T-helper 1 cell (primary cell): ENCODE measurements at places on chromosomes 12 and 14.

GRCh38 chr14:102691763-102692162 is 85.5 kb upstream of the TRAF3 start:
- no peak for DNase-seq

DNA sequence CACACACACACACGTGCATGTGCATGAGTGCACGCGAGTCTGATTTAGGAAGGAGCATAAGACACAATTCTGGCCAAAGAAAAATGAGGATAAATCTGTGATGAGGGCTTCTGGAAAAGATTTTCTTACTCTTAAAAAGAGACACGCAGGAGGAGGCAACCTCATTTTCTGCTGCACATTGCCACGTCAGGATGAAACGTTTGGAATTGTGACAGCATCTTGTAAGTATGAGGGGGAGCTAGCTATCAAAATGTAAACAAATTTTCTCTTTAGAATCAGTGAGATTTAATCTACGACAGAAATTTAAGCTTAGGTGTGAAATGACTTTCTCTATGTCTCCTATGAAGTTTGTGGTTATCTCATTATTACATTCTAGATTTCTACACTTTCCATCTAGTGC is 31.1 kb upstream of the NUBPL start:
- DNase-seq, result no peak

GRCh38 chr14:55354500-55354899 is 57.1 kb downstream of the ATG14 start:
- DNase-seq, result peak; percentile 35

DNA sequence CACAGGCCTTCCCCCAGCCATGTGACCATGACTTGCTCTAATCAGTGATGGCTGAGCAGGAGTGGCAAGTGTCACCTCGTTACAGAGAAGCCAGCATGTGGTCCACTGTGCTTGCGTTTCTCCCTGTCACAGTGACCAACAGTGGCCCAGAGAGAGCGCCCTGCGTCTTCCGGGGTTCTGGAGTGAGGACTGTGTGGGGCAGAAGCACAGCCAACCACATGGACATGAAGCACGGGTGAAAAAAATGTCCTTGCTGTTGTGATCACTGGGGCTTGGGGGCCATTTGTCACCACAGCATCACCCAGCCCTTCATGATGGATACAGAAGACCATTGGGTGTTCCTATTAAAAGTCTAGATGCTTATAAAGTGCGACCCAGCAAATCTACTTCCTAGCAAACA is 174.6 kb upstream of the C14orf180 start:
- no peak for DNase-seq

DNA sequence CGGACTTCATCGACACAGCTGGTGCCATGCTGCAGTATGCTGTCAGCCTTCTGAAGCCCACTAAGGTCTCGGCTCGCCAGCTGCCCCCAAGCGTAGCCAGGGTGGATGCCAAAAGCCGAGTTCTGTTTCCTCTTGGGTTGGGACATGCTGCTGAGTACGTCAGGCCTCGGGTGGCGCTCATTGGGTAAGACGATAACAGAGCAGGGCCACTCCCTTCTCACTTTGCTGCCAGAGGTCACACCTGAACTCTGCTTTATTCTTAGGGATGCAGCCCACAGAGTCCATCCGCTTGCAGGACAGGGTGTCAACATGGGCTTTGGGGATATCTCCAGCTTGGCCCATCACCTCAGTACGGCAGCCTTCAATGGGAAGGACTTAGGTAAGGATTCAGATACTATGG is 11.1 kb downstream of the COQ6 start:
- DNase-seq, result no peak

DNA sequence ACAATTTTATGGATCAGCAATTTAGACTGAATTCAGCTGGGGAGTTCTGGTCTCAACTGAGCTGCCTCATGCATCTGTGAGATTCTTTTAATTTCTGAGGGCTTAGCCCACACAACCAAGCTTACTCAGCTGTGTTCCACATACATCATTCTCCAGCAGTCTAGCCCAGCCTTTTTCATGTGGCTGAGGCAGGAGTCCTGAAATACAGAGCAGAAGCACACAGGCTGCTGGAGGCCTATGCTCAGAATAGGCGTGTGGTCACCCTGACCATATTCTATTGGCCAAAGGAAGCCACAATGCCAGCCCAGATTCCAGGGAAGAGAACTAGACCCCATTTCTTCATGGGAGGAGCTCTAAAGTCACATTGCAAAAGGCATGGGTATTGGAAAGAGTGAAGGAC is 72.3 kb upstream of the DHRS4 start:
- no peak for DNase-seq

GRCh38 chr12:108798551-108799221 is 58.7 kb downstream of the SSH1 start:
- no peak for DNase-seq

DNA sequence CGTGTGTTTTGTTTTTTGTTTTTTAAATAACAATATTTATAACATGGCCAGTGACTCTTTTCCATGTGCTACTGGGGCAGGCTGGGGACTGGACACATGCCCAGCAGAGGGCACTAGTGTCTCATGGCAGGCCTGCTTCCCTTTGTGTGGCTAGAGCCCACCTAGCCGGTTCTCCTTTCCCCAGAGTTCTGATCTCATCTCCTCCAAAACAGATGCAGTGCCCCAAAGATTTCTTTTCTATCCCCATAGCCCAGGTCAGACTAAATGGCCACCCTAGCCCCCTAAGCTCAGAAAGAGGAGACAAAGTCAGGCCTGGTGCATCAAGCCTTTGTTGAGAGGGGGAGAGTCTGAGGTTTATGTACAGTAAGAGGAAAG is 21.2 kb downstream of the PRPF40B start:
- DNase-seq, result peak; percentile 79

GRCh38 chr12:64747695-64748094 is 11.5 kb downstream of the GNS start:
- no peak for DNase-seq

- no peak for DNase-seq
These were observed 12.4 kb upstream of the NRXN3 start for GRCh38 chr14:78157494-78158437.

GRCh38 chr12:70823182-70823976 is 97.2 kb downstream of the PTPRR start:
- DNase-seq, result no peak

DNA sequence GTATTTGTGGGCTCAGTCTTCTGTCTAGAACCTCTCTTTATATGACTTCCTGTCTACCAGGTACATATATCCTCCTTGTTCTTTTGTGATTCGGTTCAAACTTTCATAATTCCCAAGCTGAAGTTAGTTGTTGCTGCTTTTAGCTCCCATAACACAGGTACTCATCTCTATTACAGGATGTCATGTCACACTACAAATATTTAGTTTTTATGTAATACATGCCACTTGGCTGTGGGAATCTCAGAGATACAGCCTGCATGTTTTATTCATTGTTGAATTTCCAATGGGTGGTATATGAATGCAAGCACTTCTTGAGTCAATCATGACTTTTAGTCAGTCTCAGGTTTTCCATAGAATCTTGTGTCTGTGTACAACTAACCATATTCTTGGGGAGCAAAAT is 122.7 kb downstream of the SINHCAF start:
- DNase-seq, result no peak

GRCh38 chr12:7205091-7205490 is 15.6 kb downstream of the PEX5 start:
- DNase-seq, result no peak

GRCh38 chr12:67512061-67512460 is 136.5 kb upstream of the DYRK2 start:
- no peak for DNase-seq

DNA sequence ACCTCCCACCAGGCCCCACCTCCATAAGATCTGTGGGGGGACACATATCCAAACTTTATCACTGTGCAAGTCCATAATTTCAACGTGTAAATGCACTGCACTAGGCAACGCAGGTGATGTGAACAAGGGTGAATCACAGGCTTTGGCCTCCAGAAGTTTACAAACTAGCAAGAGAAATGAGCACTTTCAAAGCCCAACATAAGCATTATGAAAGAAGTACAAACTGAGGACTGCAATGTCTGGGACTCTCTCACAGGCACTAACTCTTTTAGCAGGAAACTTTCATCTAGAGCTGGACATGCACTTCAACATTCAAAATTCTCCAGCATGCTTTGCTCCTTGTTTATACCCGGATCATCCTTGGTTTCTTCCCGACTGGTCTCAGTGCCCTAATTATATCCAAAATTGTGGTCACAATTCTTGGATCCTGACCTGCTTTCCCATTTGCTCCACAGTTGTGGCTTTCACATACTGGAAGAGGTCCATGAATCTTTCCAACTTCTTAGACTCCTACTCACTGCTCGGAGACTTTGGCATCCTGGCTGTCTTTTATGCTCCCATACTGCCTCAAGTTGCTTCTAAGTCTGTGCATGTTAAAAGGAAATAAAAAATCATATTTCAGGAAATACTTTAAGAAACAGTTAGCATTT is 44.9 kb upstream of the STRAP start:
- DNase-seq, result no peak

DNA sequence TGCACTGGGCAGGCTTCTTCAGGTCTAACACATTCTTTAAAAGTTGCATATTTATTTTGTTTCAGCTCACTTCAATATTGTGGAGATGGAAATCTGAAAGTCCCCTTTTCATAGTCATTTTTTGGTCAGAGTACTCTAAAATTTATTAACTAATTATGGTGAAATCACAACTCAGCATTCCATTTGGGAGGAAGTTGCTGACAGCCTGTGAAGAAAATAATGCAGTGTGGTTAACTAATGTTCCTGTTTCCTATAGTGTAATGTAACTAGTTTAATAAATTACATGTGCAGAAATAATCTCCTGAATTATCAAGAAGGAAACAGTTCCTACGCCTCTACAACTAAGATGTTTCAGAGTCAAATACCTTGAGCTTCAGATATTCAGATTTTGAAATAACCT is 17.1 kb downstream of the LRFN5 start:
- DNase-seq, result no peak

GRCh38 chr12:94994312-94994711 is 9.2 kb downstream of the NDUFA12 start:
- no peak for DNase-seq

- DNase-seq, result no peak
These were observed 163.0 kb downstream of the ATP23 start for GRCh38 chr12:58104351-58104755.

GRCh38 chr14:89382901-89383845 is 33.9 kb downstream of the FOXN3 start:
- DNase-seq, result no peak

DNA sequence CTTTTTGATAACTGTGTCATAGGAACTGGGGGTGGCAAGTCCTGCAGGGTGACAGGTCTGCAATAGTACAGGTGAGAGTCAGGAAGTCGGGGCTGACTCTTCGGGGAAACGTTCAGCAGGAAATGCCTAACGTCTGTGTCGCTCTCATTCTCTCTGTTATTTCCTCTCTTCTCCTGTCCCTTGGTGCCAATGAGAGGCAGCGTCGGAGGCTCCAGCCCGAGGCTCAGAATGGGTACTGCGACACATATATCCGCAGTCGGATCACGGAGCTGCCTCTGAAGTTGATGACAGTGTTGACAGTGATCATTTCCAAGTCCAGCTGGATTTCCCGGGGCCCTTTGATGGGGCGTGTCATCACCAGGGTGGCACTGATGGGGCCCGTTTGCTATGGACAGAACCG is 2.7 kb upstream of the TC2N start:
- DNase-seq, result peak; percentile 90

GRCh38 chr14:97523936-97524335 is 726.8 kb downstream of the VRK1 start:
- no peak for DNase-seq

- DNase-seq, result no peak
These were observed 236.6 kb downstream of the SEC23A start for GRCh38 chr14:38866461-38866860.

DNA sequence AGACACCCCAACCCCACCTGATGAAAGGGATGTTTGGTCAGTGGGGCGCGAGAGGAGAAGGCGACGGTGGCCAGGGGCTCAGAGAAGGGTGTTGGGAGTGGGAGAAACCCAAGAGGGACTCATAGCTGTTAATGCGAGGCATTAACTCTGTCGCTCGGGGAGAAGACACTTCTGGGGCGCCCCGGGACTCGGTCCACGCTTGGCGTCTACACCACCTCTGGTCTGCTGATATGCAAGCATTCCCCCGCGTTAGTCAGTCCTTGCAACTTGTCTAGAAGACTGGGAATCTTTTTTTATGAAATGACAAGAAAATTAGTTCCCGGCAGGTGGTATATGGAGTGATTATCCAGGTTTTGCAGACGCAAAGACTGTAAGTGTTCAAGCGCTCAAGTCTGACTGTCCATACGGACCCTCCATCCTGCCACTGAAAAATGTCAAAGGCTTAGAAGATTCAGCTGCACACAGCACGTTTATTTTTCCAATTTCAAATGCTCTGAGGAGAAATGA is 360 bp upstream of the SLC35F4 start:
- DNase-seq, result no peak

DNA sequence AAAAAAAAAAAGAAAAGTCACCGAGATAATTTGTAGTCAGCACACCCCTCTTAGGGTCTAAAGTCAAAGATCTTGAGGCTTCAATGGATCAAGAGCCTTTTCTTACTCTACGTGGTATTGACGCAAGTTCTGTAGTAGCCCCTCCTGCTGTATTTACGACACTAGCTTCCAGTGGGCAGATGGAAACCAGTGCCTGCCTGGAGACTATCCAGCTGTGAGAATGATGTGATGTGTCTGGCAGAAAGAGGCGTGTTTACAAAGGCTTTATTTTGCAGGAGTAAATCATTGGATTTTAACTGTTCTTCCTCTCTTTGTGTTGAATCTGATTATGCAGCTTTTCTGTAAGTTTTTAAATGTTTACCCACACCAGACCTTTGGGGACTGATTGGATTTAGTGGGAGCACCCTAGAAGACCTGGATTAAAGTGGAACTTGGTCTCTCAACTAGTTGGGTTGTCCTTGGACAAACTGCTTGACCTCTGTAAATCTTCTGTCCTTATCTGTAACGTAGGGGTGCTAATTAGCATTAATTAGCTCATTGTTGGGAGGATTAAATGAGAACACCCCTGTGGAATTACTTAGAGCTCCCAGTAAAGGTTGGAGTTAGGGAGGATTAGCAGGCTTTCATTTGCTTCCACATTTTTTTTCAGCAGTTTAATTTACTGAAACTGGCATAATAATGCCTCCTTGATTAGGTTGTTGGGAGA is 72.4 kb downstream of the RASSF3 start:
- no peak for DNase-seq

DNA sequence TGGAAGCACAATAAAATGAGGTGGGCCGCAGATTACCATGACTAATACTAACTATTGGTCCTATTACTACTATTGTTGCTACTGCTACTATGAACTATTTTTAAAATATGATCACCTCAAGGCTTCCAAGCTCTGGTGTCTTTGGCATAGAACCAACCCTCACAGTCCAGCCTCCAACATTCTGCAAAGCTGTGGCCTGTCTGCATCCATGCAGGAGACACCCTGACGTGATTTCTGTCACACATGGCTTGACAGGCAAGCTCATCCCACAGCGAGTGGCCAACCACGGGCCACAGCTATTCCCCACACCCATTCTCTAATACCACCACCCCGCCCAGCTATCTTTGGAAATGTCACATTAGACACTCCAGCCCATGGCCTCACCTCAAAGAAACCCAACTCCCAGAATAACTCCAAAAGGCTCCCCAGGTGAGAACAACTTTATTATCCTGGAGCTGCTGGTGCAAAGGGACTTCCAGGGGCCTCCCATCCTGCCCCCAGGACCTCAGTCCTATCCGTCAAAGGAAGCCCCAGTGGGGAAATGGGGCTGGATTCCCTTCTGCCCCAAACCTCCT is 14.4 kb downstream of the ISCU start:
- DNase-seq, result no peak
